ENCODE measurements at places on chromosomes 1 and 21.

DNA sequence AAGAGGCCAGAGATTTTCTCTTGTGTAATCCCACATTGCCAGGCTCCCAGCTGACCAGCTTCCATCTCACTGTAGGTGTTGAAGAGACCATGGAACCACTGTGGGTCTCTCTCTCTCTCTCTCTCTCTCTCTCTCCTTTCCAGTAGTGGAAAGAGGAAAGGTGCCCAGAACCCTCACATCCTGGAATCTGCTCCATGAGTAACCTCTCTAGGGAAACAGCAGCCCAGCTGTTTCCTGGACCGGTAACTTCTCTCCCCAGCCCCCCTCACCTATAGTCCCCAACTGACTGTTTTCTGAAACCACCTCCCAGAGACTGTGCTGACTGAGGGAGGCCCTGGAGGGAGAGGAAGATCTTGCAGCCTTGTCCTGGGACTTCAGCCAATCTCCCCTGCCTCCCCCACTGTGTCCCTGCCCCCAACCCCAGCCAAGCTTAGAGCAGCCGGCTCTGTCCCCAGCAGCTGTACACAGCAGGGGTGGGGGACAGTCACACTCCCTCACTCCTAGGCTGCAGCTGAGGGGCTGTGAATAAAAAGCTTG lies 20.6 kb upstream of the SLC45A3 start:
- no peak for DNase-seq

GRCh38 chr1:42456754-42457089 lies 379 bp downstream of the PPCS start:
- peak; percentile 78 for DNase-seq

GRCh38 chr1:172375211-172375631 lies 45.3 kb upstream of the C1orf105 start:
- DNase-seq: no peak

- DNase-seq: no peak
Observed at GRCh38 chr1:25900219-25900618, 6.0 kb downstream of the STMN1 start.

- no peak for DNase-seq
Observed at GRCh38 chr1:65821386-65821785, 28.7 kb downstream of the PDE4B start.

DNA sequence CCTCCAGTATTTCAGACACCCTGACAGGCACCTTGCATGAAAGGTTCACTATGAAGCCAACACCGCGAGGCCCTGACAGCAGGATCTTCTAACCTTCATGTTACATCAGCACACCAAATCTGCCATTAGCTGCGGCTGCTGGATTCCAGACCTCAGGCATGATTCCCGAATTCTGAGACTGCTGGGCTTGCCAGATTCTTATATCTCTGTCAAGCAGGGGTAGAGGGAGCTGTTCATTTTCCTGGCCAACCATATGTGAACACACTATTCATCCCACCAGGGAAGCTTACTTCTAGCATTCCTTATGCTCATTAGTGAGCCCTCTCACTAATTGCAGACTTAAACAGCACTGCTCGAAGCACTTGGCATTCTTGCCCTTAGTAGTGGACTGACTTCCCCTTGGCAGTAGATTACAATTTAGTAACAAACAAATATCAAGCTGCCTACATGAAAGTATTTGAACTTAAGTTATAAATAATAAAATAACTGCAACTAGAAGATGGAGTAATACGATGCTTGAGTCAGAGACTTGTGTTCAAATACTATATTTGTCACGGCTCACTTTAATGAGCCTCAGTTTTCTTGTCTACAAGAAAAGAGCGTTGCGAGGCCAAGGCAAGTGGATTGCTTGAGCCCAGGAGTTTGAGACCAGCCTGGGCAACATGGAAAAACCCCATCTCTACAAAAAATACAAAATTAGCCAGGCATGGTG lies 43.3 kb downstream of the NID1 start:
- DNase-seq: no peak

- no peak for DNase-seq
Observed at GRCh38 chr1:225329041-225329440, 98.8 kb downstream of the LBR start.

DNA sequence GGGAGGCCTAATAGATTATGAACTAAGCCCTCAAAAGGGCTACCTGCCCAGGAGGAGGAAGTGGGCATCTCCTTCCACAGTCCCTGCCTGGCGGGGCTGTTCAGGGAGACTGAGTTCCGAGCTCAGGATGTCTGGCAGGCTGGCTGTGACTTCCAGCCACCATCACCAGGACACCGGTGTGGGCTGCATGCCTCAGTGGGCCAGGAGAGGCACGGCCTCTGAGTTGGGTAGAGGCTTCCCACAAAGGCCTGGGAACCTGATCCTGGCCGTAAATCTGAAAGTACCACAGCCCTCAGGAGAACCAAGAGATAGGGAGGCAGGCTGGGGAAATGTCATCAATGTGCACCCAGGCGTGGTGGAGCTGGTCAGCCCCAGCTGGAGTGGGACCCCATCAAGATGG lies 29.1 kb downstream of the NTPCR start:
- no peak for DNase-seq

- no peak for DNase-seq
Observed at GRCh38 chr1:226097866-226098625, 35.5 kb downstream of the H3-3A start.

- DNase-seq: no peak
Observed at GRCh38 chr21:22791376-22791775, 1793.2 kb downstream of the NCAM2 start.

DNA sequence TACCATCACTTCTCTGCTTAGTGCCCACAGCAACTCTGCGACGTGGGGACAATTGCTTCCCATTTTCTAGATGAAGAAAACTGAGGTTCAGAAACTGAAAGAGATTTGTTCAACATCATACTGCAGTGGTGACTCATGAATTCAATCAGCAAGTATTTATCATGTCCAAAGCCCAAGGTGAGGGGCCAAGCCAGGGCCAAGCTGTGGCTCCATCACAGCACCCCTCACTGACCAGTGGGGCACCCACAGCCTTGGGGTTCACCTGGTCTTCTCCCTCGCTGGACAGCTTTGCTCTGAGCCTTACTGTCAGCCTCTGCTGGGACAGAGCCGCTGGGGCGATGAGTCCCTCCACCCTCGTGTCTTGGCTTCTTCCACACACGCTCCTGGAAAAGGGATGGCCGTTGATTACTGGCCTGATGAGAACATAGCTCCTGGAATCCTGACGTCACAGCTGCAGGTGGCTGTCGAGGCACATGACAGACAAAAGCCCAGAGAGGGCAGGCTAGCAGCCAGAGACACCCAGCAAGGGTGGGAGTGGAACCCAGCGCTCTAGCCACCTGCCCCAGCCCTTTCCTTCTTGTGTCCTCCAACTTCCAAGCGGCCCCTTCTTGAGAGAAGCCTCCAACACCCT lies 6.2 kb downstream of the EDN2 start:
- DNase-seq: no peak

GRCh38 chr1:216830424-216831210 lies 107.4 kb upstream of the ESRRG start:
- DNase-seq: no peak

DNA sequence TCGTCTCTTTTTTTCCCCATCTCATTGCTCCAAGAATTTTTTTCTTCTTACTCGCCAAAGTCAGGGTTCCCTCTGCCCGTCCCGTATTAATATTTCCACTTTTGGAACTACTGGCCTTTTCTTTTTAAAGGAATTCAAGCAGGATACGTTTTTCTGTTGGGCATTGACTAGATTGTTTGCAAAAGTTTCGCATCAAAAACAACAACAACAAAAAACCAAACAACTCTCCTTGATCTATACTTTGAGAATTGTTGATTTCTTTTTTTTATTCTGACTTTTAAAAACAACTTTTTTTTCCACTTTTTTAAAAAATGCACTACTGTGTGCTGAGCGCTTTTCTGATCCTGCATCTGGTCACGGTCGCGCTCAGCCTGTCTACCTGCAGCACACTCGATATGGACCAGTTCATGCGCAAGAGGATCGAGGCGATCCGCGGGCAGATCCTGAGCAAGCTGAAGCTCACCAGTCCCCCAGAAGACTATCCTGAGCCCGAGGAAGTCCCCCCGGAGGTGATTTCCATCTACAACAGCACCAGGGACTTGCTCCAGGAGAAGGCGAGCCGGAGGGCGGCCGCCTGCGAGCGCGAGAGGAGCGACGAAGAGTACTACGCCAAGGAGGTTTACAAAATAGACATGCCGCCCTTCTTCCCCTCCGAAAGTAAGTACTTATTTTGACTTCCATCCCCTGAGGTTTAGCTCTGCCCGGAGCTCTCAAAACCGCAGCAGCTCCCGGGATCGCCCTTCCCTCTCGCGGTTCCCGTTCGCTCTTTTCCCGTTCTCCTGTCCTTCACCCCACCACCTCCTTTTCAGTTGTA lies 1.5 kb downstream of the TGFB2 start:
- DNase-seq: peak; percentile 32

DNA sequence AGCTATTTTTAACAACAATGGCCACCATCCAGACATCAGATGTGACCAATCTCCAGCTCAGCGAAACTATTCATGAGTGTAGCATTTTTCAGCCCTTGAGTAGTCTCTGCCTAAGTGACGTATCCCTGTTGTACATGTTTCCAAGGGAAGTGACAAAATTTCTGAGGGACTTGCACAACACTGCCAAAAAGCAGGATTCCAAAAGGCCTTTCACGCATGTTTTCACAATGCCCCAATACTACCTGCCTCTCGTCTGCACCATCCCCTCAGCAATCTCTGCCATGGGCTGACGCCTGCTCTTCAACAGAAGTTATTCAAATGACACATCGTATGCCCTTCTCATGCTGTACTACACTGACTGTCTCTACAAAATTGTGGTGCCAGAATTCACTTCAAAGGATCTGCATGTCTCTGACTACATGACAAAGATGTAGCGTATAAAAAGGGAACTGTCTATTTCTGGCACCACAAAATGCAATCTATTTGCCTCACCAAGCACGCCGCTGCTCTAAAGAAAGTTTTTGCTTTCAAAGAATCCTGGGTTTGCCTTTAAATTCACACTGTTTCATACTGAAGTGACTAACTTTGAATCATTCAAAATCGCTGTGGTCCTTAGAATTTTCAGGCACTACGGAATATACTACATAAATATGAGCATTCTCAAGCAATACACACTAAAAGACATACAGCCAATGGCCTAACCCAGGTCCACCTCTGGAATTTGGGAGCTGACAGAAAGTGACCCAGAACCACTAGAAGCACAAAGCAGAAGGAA lies 32.9 kb downstream of the JAK1 start:
- DNase-seq: peak; percentile 46

- DNase-seq: no peak
Observed at GRCh38 chr1:166017395-166017794, 149.4 kb downstream of the FAM78B start.

GRCh38 chr1:186059311-186059710 lies 315.7 kb downstream of the TPR start:
- no peak for DNase-seq

- no peak for DNase-seq
Observed at GRCh38 chr1:201594575-201595245, 55.8 kb downstream of the NAV1 start.

GRCh38 chr1:153510984-153511410 lies 24.8 kb downstream of the S100A6 start:
- peak; percentile 85 for DNase-seq

GRCh38 chr1:11997081-11997850 lies 17.0 kb downstream of the MFN2 start:
- no peak for DNase-seq

DNA sequence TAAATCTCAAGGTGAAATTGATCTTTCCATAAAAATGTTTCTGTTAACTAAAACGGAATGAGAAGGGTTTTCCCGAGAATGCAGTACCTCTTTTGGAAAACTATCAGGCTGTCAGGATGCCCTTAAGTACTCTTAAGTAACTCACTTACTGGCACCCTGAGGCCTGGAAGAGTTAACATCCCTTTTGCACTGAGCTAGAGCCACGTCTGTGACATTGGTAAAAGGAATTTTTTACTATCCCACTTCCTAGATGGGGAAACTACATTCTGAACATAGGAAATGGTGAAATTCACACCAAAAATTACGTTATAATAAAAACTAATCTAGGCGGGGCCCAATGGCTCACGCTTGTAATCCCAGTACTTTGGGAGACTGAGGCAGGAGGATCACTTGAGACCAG lies 39.7 kb upstream of the MAP10 start:
- DNase-seq: no peak

- no peak for DNase-seq
Observed at GRCh38 chr21:14754682-14755081, 208.6 kb upstream of the SAMSN1 start.

GRCh38 chr1:43304314-43304681 lies 3.5 kb downstream of the TIE1 start:
- no peak for DNase-seq

DNA sequence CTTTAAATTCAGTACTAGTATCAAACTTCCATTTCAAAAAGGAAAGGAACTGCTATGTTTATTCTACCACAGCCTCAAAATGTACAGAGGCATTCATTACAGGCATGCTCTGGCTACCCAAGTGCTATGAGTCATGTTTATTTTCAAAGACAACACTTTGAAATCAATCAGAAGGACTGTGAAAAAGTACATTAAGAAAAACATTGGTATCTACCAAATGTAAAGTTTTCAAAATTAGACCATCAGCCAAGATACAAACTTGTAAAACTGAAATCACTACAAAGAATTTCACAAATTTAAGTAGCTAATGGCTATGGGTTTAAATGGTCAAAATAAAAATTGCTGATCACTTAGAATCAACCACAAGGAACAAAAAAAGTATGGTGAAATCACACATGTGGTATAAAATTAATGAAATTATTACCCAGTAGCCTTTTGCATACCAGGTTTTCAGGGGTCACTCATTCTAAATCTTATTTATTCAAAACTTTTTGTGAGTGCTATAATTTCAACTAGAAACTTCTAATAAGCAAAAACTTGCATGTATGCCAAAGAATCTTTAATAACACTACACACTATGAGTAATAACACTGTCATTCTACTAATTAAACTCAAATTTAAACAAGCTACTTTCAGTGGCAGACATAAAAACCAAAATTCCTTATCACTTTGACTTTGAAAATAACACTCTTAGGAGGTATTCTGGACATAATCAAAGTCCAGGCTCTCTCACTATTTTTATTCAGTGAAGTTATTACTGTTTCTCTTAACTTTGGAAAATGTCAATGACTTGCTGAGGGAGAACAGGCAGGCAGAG lies 49.2 kb downstream of the ENAH start:
- DNase-seq: no peak

DNA sequence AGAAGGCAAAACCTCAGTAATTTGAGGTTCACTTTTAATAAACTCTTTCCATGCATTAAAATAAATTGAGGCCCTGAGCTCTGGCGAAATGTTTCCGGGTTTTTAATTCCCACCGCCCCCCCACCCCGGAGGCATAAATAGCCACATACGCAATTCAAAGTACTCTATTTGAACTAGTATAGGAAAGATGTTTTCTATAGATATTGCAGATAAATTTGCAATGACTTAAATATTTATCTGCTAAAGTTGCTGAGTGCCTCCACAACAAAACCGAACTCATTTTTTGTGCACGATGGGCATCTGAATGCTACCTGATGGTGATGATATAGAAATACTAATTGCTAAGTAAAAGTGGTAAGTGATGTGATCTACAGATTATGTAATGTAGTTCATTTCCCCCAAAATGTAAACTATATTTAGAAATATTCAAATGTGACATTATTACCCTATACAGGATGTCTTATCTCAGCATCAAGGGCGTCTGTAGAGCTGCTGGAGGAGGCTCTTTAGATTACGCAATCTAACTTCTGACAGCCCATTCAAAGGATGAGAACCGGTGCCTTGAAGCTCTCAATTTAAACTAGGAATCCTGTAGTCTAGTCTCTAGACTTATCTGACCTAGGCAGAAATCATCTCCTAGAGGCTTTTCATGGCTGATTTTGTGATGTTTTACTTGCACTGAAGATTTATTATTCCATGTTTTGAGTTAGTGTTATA lies 8.5 kb downstream of the IRF2BP2 start:
- DNase-seq: no peak

GRCh38 chr1:183760661-183761060 lies 44.3 kb upstream of the RGL1 start:
- DNase-seq: no peak

All from activated T-cell treated with anti-CD3 and anti-CD28 coated beads, Interleukin-2, amount 50 U/mL, for 48 hours (primary cell).